ENCODE measurements at places on chromosomes 7 and 10. TPM values are rescaled to one million over a fixed set of nuclear protein-coding genes. Genes with fewer than 3 reads are reported as not detected.

The HTRA1 gene
- 465 TPM for polyA plus RNA-seq

DNA sequence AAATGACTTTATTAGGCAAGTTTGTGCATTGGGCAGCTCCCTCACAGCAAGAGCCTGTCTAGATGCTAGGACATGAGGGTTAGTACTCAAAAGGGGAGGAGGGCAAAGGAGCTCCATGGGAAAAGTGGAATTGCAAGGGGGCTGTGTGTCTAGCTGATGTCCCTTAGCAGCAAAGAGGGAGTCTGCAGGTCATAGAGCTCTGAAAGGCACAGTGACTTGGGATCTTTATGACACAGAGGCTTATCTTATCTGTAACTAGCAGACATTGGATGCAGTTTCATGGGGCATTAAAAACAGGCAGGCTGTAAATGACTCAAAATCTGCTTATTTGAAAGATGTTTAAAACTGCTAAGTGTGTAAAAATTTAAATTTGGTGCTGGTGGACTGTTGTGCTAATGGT, 556.2 kb upstream of the FZD8 start:
- no peak for DNase-seq

The MINPP1 gene
- polyA plus RNA-seq, result 4.0 TPM

GRCh38 chr10:118108194-118109026, 61.7 kb upstream of the RAB11FIP2 start:
- no peak for DNase-seq

All from aorta (tissue), 5 donors.